IMR-90 (cell line): ENCODE measurements at places on chromosomes 5 and 9. TPM values are rescaled to one million over a fixed set of nuclear protein-coding genes. Genes with fewer than 3 reads are reported as not detected.

The DBN1 gene
- 122 and 212 TPM in 2 replicates for total RNA-seq

The ELOVL7 gene
- total RNA-seq: 0.18 TPM in 1 of 2 replicates, not detected in the other

The TOR2A gene
- total RNA-seq: 0.90 and 1.1 TPM in 2 replicates

The AIF1L gene
- total RNA-seq: 0.18 and 0.28 TPM in 2 replicates

The OXCT1 gene
- total RNA-seq: 16.3 and 24.7 TPM in 2 replicates

The PSD2 gene
- total RNA-seq: not detected in 2 replicates

The COL15A1 gene
- total RNA-seq: 1.9 and 2.2 TPM in 2 replicates

The CCNJL gene
- total RNA-seq: 2.0 and 2.8 TPM in 2 replicates

The GNA14 gene
- under 0.01 TPM in 1 of 2 replicates, not detected in the other for total RNA-seq

The TMEM171 gene
- total RNA-seq: 3.0 and 3.3 TPM in 2 replicates

The NMUR2 gene
- not detected in 2 replicates for total RNA-seq

The PHF24 gene
- not detected in 2 replicates for total RNA-seq

The PCDHB2 gene
- 0.36 and 0.56 TPM in 2 replicates for total RNA-seq

The TERT gene
- total RNA-seq: not detected in 2 replicates

The SOX30 gene
- total RNA-seq: not detected in 2 replicates

The ZFP37 gene
- total RNA-seq: 3.6 and 4.4 TPM in 2 replicates

The BAAT gene
- total RNA-seq: under 0.01 TPM in 1 of 2 replicates, not detected in the other

The OR4F3 gene
- total RNA-seq: not detected in 2 replicates

The SLC46A2 gene
- total RNA-seq: not detected in 2 replicates

The CAVIN4 gene
- total RNA-seq: 2.2 and 4.2 TPM in 2 replicates

The OTULINL gene
- 0.18 and 0.28 TPM in 2 replicates for total RNA-seq

The DDX4 gene
- not detected in 2 replicates for total RNA-seq

The WNK2 gene
- total RNA-seq: not detected in 2 replicates

The MAMDC2 gene
- total RNA-seq: 5.0 and 5.6 TPM in 2 replicates

The SPINK1 gene
- total RNA-seq: not detected in 2 replicates

The FGF10 gene
- total RNA-seq: not detected in 2 replicates

The RASEF gene
- under 0.01 TPM in 2 replicates for total RNA-seq

The IFNA21 gene
- total RNA-seq: not detected in 2 replicates

The ARSB gene
- 14.7 and 16.0 TPM in 2 replicates for total RNA-seq

The SGCD gene
- 10.6 TPM in 2 replicates for total RNA-seq

The LEAP2 gene
- under 0.01 TPM in 2 replicates for total RNA-seq

The BARHL1 gene
- not detected in 2 replicates for total RNA-seq

The NR4A3 gene
- total RNA-seq: 0.54 and 1.9 TPM in 2 replicates

The CD72 gene
- 0.36 TPM in 1 of 2 replicates, not detected in the other for total RNA-seq
